ENCODE measurements at places on chromosomes 2 and 18.
A peak's percentile ranks its signal among the peaks of the same experiment; 100 is the strongest.

DNA sequence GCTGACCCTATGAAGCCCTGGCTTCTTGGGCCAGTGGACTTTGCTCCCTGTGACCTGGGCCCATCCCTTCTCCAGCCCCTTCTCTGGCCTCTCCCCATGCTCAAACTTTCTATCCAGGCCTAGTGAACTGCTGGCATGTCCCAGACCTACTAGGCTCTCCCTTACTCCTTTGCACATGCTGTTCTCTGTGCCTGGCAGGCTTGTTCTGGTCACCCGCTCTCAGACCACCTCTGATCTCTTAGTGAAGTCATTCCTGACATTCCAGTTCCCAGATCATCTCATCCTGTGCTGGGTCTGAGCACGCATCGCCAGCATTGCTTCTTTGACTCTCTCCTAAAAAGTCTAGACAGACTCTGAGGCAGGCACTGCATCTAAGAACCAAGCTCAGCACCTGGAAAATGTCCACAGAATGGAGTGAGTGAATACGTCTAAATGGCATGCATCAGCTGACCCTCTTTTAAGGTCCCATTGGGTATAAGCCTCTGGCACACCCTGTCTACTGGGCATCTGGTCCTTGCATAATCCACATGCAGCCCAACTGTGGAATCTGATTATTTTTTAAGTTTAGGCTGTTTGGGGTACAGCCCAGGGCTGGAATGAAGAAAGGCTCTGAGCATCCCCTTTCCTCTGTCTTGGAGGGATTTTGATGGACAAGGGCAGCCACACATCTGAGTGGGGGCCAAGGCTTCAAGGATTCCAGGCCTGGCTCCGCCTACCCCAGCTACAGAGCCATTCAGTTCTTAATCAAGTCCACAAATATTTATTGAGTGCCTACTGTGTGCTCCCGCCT, 130.6 kb upstream of the HAAO start:
- no peak for DNase-seq

- peak; percentile 18 for DNase-seq
These were observed 11.3 kb downstream of the GFPT1 start for GRCh38 chr2:69375494-69376353.

DNA sequence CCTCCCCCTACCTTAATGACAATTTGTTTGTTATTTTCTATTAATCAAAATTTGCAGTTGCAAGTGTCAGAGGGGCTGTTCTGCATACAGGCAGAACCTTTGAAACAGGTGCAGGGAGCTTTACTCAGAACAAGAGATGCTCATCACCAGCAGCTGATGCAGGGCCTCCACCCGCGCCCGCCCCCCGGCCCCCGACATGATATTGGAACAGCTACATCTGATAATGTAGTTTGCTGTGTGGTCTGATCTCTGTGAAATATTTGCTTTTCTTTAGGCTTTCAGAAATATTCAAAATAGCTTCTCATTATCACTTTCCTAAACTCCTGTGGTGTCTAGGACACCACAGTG, 130.0 kb downstream of the PRKCE start:
- DNase-seq = no peak

DNA sequence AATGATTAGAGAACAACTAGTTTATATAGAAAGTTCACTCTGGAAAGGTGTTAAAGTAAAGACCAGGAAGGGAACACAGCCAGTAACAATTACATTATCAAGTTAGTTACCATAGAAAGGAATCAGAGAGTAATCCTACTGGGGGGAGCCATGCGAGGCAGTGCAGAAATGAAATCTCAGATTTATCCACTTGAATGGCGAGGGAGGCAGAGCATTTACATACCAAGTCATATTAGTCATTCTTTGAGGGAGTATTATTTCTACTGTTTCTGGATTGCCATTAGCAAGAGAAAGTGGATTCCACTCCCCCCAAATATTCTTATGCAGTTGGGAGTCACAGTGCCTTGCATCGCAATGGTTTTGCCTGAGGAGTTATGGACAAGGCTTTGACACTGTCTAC, 472.7 kb upstream of the TRIB2 start:
- no peak for DNase-seq

DNA sequence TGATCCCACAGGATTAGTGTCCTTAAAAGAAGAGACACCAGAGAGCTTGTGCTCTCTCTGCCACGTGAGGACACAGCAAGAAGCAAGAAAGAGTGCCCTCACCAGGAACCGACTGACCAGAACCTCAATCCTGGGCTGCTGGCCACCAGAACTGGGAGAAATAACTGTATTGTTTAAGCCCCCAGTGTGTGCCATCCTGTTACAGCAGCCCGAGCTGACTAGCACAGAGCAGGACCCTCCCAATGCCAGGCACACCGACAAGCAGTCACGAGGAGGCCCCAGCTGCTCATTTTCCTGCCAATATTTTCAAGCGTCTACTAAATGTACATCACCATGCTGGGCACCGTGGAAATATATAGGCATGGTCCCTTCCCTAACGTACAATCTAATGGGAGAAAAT, 17.1 kb downstream of the FAM178B start:
- DNase-seq = no peak

GRCh38 chr2:238238766-238239542, 884 bp downstream of the HES6 start:
- no peak for DNase-seq

- peak; percentile 23 for DNase-seq
These were observed 46.9 kb upstream of the GREB1L start for GRCh38 chr18:21194871-21195771.

- DNase-seq = no peak
These were observed 8.2 kb downstream of the ARHGAP25 start for GRCh38 chr2:68742626-68743415.

- no peak for DNase-seq
These were observed 394.4 kb upstream of the SPHKAP start for GRCh38 chr2:228575897-228576296.

DNA sequence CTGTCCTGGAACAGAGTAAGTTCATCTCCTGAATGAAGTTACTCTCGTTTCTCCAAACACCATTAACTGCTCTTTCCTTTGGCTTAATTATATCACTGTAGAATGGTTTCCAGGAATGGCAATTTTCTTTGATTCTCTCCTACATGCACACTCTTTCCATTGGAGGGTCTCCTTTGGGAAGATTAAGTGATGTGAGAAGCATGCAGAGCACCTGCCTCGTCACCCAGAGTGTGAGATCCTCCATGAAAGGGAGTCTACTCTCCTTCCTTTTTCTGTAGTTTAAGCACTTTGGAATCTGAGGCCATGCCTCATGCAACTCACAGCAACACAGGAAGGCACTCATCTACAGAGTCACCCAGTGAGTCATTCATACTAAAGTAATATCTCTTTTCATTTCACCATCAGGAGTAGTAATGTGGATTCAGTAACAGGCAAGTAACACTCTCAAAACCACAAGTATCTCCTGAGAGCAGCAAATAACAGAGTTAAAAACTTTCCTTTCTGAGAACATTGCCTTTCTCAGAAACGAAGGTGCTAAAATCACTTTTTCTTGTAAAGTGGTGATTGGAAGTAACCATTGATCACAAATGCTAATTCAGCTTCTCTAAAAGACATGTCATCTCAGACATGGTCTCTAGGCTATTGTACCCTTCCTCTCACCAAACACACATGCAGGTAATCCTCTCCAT, 52.8 kb upstream of the IL1RL1 start:
- no peak for DNase-seq

- DNase-seq = no peak
These were observed 189.5 kb downstream of the CMPK2 start for GRCh38 chr2:6676241-6676640.

DNA sequence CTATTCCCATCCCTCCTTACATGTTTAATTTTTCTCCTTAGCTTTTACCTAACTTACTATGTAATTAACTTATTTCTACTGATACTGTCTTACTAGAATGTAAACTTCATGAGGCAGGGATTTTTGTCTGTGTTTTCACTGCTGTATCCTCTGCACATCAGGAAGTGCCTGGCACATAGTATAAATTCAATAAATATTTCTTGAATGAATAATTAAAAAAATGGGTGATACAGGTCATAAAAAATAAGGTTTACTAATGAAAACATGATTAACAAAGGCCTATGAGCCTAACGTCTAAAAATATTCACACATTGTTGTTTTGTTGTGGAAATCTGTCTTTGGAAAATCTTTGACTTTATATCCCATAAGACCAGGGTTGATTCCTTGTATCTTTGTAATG, 4.5 kb downstream of the RBKS start:
- no peak for DNase-seq

- no peak for DNase-seq
These were observed 226.7 kb upstream of the KLHL29 start for GRCh38 chr2:23158306-23158705.

DNA sequence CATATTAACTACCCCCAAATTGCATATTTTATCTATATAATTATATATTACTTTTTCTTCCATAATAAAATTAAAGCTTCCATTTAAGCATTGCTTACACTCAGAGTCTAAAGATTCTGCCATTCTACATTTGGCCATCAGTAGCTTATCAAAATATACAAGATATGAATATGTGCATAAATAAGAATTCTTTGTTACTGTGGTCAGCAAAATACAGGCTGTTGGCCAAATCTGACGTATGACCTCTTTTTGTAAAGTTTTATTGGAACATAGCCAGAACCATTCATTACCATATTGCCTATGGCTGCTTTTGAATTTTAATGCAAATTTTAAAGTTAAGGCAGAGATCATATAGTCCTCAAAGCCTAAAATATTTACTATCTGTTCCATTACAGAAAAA, 643.9 kb upstream of the VRK2 start:
- no peak for DNase-seq

DNA sequence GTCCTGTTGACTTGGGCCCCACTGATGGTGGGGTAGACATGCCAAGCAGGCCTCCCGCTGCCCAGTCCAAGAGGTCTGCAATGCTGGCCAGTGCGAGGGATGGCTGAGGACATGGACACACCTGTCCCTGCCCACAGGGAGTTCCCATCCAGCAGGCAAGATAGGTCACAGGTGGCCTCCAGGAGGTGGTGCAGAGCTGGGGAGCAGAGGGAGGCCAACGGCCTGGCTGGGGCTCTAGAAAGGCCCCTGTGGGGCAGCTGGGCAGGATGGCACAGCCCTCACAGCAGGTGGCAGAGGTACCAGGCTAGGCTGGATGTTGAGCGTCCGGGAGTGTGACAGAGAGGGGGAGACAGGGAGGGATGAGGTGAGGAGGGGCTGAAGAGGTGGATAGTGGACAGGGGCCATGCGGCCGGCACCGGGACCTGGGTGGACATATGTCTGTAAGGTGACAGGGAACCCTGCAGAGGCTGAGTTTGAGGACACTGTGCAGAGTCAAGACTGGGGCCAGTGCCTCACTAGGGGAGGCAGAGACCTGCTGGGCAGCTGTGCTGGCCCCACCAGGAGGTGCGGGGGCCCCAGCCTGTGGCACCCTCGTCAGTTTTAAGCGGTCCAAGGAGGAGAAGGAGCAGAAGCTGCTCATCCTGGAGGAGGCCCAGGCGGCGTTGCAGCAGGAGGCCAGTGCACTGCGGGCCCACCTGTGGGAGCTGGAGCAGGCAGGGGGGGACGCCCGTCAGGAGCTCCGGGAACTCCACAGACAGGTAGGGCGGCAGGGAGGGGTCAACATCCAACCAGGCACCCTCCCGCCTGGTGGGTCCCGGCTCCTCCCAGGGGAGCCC, 34.3 kb upstream of the SNED1 start:
- DNase-seq = no peak

- DNase-seq = no peak
These were observed 2082.3 kb upstream of the CELF4 start for GRCh38 chr18:39647627-39648534.

Data from KG1 (cell line).